ENCODE measurements at places on chromosomes 7 and 10.
A peak's percentile ranks its signal among the peaks of the same experiment; 100 is the strongest.

GRCh38 chr10:124474514-124475070 lies 13.0 kb downstream of the LHPP start:
- no peak for DNase-seq

DNA sequence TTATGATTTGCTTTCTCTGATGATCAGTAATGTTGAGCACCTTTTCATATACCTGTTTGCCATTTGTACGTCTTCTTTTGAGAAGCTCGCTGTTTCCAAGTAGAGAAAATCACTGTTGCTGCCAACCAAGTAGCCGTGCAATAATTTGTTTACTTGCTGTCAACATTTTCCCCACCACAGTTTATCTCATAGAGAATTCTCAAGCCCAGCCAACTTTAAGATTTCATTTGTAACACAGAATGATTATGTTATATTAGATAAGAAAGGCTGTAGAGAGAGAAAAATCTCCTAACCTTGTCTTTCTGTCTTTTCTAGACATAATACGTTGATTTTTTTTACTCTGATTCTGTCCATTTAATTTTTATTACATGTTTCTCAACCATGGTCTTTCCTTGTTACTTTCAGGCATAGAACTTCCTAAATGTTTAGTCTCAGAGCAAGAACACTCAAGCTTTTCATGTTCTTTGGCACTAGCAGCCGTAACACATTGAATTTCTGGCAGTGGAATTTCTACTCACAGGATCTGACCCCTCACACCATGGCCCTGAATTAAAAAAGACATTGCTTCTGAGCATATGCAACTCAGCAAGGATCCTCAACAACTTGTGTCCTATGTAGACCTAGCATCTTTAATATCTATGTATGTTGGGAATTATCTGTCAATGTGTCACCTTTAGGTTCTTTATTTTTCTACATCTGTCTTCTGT lies 23.1 kb downstream of the RPA3 start:
- DNase-seq = no peak

DNA sequence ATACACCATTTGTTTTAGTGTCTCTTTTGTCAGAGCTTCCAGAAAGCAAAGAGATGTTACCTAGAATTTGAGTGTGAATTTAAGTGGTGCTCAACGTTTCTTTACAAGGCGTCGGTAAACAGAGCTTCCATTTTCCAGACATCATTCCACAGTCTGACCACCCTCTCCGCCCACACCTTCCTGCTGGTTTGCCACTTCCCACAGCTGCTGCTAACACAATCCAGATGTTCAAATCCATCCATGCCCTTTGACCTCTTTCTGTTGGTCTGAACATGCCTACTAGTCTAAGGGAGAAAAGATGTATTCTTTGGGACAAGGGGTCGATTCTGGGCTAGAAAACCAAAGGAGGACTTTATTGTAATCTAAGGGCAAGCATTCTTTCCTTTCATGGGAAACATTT lies 86.1 kb downstream of the FAM107B start:
- peak; percentile 79 for DNase-seq

- no peak for DNase-seq
Measured at GRCh38 chr7:33964417-33965182, 59.3 kb downstream of the BMPER start.

DNA sequence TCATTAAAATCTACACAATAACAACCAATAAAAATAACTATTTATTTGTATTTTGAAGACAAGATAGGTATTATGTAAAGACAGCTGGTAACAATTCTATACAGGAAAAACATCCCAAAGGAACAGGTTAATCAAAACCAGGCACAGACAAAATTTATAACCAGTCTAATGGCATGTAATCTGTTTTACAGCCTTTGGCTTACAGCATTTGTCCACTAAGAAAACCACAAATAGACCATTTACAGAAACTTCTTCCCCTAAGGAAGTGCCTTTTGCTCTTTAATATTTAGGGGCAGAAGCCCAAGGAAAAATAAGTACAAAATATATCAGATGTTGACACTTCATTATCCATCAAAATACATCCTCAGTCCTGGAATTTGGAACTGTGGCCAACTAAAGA lies 65.0 kb downstream of the SVIL start:
- no peak for DNase-seq

DNA sequence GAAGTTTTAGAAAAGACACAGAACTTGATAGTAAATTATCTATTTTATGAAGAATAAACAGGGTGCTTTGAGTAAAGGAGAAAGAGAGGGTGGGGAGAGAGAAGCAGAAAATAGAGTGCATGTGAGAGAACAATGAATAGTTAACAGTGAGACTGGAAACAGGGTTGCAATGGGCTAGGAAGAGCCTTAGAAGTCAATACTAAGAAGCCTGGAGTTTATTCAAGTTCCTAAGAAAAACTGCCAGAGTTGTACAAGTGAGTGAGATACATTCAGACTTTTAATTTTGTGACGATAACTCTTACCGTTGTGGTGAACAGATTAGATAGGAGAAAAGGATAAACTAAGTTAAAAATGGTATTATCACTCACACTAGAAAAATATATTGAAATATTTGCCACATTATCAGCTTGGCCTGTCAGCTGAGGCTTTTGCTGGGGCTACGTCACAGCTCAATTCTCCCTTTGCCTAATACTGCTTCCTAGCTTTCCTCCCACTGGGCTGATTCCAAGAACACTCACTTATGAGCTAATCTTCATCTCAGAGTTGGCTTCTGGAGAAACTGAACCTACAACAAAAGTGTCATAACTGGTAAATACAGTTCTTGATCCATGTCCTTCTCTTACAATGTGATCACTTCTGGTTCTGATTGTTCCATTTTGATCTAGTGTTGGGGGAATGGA lies 92.7 kb downstream of the SEMA3D start:
- DNase-seq = no peak

DNA sequence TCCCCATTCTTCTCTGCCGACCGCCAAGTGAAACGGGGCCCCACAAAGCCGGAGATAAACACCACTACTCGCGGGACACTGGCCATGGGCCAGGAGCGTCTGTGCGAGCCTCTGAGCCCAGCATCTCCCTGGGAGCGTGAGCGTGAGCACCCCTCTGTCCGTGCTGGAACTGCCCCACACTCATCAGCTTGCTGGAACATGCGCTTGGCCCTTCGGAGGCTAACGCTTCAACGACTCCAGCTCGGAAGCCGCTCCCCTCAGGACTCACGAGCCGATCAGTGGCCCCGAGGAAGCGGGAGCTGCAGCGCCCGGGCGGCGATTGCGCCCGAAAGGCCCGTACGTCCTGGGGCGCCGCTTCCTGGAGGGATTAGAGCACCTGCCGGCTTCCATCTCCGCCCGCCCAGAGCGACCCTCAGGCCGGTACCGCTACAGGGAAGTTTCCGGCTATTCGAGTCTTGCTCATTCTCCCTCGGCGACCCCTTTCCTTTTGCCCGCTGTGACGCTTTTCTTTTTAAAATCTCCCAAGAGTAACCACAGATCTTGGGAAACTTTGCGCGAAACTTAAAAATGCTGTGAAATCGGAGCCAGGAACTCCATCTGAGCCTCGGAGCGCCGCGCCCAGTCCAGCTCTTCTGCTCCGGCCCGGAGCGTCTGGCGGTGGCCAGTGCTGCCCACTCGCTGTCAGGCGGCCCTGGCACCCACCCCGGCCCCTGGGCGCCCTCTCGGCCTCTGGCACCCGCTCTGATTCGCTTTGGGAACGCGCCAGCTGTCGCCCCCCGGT lies 1.0 kb downstream of the TLL2 start:
- DNase-seq = no peak

- DNase-seq = peak; percentile 92
Measured at GRCh38 chr7:25844102-25844870, 307.7 kb upstream of the NFE2L3 start.

GRCh38 chr10:79068203-79068561 lies 584 bp upstream of the ZMIZ1 start:
- DNase-seq = no peak

- DNase-seq = no peak
Measured at GRCh38 chr10:11115337-11115736, 97.7 kb downstream of the CELF2 start.

DNA sequence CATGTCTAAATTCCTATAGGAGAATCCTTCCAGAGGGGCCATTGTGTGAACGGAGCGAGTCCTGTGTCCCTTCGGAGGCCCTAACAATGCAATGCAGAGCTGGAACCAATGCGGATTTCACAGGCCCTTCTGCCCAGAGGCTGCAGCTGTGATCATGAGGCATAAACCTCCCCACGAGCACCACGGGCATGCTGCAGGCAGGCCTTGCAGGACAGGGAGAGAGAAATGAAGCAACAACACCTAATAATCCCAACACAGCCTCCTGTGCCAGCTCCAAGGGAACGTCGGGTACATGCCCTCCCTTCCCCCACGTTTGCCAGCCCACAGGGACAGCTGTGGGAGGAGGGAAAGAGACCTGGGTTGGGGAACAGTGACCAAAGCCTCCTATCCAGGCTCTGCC lies 74.4 kb downstream of the TNS3 start:
- DNase-seq = no peak

- DNase-seq = no peak
Measured at GRCh38 chr10:55397777-55398496, 596.9 kb upstream of the PCDH15 start.

DNA sequence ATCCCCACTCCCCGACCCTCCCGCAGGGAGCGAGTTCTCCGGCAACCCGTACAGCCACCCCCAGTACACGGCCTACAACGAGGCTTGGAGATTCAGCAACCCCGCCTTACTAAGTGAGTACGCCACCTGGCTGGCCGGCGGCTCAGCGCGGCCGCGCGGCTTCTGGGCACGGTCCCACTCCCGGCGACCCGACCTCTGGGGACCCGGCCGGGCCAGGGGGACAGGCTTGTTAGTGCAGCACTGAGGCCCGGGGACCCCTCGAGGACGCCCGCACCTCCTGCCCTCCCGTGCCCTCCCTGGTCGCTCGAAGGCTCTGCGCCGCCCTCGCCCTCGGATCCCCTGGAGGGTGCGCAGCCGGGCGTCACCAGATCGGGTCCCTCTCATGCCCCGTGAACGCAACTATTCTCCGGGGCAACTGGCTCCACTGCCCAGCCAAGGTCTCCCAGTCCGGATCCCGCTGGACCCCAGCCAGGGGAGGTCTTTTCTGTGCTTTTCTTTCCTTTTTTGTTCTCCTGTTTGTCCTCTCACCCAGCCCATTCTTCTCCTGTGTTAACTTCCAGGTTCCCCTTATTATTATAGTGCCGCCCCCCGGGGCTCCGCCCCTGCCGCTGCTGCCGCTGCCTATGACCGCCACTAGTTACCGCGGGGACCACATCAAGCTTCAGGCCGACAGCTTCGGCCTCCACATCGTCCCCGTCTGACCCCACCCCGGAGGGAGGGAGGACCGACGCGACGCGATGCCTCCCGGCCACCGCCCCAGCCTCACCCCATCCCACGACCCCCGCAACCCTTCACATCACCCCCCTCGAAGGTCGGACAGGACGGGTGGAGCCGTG lies 81.8 kb downstream of the PAX2 start:
- DNase-seq = no peak

- DNase-seq = peak; percentile 51
Measured at GRCh38 chr7:106767078-106767477, 98.0 kb upstream of the PIK3CG start.

DNA sequence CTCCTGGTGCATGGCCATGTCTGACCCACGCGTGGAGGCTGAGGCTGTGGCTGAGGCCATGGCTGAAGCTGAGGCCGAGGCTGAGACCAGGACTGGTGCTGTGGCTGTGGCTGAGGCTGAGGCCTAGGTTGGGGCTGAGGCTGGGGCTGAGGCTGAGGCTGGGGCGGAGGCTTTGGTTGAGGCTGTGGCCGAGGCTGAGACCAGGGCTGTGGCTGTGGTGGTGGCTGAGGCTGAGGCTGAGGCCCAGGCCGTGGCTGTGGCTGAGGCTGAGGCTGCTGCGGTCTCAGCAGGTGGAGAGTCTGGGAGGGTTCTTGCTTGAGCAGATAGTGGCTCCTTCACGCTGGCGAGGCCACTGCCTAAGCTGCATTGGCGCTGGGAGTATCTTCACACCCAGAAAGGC lies 76.4 kb downstream of the WDR37 start:
- no peak for DNase-seq

DNA sequence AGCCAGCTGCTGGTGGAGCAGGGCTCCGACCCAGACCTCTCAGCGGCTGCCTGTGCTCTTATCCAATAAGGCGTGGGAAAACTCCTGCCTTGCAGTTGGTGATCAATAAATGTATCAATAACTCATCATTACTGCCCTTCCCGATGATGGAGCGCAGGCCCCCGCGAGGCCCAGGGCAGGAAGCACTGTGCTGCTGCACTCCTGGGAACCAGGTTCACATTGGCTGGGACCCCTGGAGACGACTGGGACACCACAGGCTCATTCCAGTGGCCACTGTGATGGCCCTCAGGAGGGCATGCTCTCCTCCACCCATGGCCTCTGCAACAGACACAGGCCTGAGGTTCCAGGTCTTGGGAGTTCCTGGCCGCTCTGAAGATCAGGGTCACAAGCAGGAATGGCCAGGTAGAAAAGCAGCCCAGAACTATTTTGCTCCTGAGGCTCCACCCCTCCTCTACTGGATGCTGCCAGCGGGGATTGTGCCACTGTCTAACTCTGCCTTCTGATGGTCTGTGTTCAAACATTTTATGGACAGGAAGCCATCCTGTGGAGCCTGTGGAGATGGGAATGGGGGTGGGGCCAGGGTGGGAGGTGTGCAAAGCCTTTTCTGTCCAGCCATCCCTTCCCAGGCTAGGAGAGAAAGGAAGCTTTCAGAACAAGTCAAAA lies 287.4 kb upstream of the ZMIZ1 start:
- DNase-seq = no peak

DNA sequence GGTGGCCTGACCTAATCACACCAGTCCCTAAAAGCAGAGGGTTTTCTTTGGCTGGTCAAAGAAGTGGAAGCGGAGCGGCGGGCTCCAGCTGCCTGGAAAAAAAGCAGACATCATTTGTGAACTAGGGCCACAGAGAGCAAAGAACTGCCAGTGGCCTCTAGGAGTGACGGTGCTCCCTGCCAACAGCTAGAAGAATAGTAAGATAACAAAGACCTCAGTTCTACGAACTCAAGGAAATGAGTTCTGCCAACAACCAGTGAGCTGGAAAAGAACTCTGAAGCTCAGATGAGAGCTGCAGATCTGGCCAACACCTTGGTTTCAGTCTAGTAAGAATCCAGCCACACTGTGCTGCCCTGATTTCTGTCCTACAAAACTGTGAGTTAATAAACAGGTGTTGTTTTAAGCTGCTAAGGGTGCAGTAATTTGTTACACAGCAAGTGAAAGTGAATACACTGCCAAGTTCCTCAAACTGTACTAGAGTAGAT lies 178.0 kb downstream of the SRPK2 start:
- DNase-seq = no peak

- DNase-seq = peak; percentile 7
Measured at GRCh38 chr7:37916017-37916672, 472 bp downstream of the SFRP4 start.

DNA sequence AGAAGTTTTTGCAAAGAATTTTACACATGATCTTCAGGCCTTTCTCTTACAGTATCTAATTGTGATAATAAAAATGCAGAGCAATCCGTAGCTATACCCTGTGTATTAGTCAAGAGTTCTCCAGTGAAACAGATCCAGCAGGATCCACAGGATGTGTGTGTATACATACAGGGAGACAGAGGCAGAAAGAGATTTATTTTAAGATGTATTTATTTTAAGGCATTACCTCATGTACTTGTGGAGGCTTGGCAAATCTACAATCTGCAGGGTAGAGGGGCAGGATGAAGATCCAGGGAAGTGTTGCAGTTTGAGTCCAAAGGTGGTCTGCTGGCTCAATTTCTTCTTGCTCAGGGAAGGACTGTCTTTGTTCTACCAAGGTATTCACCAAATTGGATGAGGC lies 41.7 kb downstream of the ARHGAP12 start:
- no peak for DNase-seq

- DNase-seq = no peak
Measured at GRCh38 chr7:141436575-141437075, 114.6 kb upstream of the AGK start.

All from brain microvascular endothelial cell (primary cell).